ENCODE measurements at places on chromosomes 6 and 20. TPM values are rescaled to one million over a fixed set of nuclear protein-coding genes. Genes with fewer than 3 reads are reported as not detected.

MANEA gene
- total RNA-seq: 11.2 TPM

TGM6 gene
- not detected for total RNA-seq

ASCC3 gene
- 87.8 TPM for total RNA-seq

BACH2 gene
- total RNA-seq: 0.87 TPM

BPIFB2 gene
- not detected for total RNA-seq

FAM83B gene
- total RNA-seq: under 0.01 TPM

UBE2V1 gene
- 56.4 TPM for total RNA-seq

MLN gene
- not detected for total RNA-seq

AIF1 gene
- not detected for total RNA-seq

SFTA2 gene
- not detected for total RNA-seq

BTNL2 gene
- not detected for total RNA-seq

PDCD2 gene
- total RNA-seq: 49.6 TPM

NOX3 gene
- total RNA-seq: not detected

SLC22A1 gene
- 1.3 TPM for total RNA-seq

SLC17A1 gene
- not detected for total RNA-seq

PLCB4 gene
- total RNA-seq: 9.3 TPM

RBBP9 gene
- 15.9 TPM for total RNA-seq

PBOV1 gene
- not detected for total RNA-seq
